IMR-90 (cell line): ENCODE measurements at places on chromosomes 12 and 14. TPM values are rescaled to one million over a fixed set of nuclear protein-coding genes. Genes with fewer than 3 reads are reported as not detected.

The FIGNL2 gene
- under 0.01 TPM in 2 replicates for total RNA-seq

The TM9SF1 gene
- total RNA-seq = 51.9 and 65.6 TPM in 2 replicates

The TAS2R50 gene
- 2.3 and 4.4 TPM in 2 replicates for total RNA-seq

- H3K4me3 ChIP-seq = no peak overlapping the region
- H3K27me3 ChIP-seq = no peaks in the 10 kb centered on the region
- H3K36me3 ChIP-seq = no peaks in the 10 kb centered on the region
- no peaks in the 10 kb centered on the region for H3K4me1 ChIP-seq
- no peak overlapping the region for H3K27ac ChIP-seq
- no peak for DNase-seq
Observed at GRCh38 chr14:98622208-98623051, 649.6 kb downstream of the BCL11B start.

- DNase-seq = no peak
- H3K27ac ChIP-seq = no peak overlapping the region
- no peak overlapping the region for H3K4me3 ChIP-seq
- H3K27me3 ChIP-seq = no peaks in the 10 kb centered on the region
- peaks cover 70% of the 10 kb centered on the region for H3K36me3 ChIP-seq
- peaks cover 10% of the 10 kb centered on the region for H3K4me1 ChIP-seq
Observed at GRCh38 chr12:53484686-53485575, 14.3 kb downstream of the MAP3K12 start.
